M059J (cell line): ENCODE measurements at places on chromosomes 4 and X. TPM values are rescaled to one million over a fixed set of nuclear protein-coding genes. Genes with fewer than 3 reads are reported as not detected.

- no peak for DNase-seq
Observed at GRCh38 chr4:127523369-127523768, 109.4 kb upstream of the INTU start.

- peak; percentile 89 for DNase-seq
Observed at GRCh38 chr4:47287735-47288134, 175.8 kb downstream of the COMMD8 start.

DNA sequence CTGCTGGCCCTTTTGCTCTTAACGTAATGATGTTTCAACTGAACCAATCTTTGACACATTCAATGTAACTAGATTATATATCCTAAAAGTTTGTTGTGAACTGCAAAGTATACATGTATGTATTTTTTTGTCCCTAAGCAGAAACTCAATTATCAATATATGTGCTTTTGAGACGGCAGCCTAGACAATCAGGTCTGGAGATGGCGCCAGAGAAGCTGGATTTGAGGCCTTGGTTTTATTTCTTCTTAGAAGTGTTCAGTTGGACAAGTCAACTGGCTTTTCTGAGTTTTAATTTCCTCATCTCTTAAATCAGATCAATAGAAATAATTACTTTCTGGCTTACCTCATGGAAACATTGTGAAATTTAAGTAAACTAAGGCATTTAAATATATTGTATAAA lies 62.5 kb downstream of the DCAF8L1 start:
- DNase-seq = no peak

DNA sequence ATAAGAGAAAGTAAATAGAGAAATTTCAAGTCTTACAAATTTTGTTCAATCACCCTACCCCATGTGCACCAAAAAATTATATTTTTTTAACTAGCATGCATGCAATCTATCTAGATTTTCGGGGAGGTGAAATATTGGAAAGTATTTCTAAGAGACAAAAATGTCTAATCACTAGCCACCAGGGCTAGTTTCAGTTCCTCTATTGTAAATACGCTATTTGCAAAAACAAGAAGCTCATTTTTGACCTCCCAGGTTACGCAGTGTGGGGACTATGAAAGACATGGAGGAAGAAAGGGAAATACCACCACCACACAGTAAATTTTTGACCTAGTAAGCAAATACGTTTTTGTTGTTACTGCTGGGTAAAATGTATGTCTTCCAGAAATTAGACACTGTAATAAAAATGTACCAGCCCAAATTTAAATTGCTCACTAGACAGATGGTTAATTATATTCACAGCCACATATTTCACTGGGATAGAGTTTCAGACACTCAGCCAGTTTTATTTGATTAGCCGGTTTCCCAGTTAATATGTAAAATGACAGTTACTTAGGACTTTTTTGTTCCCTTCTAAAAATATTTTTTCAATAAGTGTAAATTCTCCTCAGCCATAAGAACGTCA lies 2.2 kb downstream of the NEXMIF start:
- no peak for DNase-seq

DNA sequence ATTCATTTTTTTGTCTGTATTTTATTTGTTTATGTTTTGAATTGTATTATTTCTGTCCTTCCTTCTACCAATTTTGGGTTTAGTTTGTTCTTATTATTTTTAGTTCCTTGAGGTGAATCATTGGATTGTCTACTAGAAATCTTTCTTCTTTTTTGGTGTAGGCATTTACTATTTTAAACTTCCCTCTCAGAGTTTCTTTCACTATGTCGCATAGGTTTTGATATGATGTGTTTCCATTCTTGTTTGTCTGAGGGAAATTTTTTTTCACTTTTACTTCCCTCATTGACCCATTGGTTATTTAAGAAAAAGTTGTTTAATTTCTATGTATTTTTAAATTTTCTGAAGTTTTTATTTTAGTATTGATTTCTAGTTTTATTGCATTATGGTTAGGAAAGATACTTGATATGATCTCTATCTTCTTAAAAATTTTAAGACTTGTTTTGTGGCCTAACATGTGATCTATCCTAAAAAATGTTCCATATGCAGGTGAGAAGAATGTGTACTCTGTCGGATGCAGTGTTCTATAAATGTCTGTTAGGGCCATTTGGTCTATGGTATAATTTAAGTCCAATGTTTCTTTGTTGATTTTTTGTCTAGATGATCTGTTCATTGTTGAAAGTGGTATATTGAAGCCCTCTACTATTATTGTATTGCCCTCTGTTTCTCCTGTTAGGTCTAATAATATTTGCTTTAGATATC lies 68.8 kb downstream of the IL15 start:
- DNase-seq = no peak

GRCh38 chrX:120125444-120125843 lies 9.7 kb upstream of the RHOXF1 start:
- peak; percentile 54 for DNase-seq

DNA sequence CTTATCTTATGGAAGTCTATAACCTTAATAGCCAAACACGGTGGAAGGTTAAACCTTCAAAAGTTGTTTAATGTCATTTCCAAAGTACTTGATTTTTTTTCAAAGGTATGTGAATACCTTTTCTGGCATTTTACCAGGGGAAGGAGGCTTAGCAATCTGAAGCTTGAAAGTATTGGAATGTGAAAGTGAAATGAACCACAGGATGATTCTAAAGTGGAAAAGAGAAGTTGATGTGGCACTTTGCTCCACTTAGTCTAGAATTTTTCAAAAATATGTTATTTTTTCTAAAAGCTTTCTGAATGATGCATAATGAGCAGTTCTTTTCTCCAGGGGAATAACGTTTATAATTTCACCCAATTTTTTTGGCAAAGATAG lies 19.2 kb downstream of the PI4K2B start:
- peak; percentile 39 for DNase-seq

DNA sequence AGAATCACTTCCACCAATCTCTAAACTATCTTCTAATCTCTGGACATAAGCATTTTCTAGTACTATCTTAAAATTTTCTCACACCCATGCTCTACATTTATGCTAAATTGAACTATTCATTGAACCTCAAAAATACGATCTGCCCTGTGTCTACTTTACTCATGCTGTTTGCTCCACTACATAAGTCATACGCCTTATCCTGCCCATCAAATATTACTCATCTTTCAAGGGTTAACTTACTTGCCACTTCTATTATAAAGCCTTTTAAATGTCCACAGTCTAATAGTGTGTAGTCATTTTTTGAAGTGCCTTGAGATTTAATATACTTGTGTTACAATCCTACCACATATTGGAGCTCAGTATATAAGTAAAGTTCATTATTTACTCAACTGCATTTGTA lies 727.7 kb upstream of the SLIT2 start:
- peak; percentile 23 for DNase-seq

DNA sequence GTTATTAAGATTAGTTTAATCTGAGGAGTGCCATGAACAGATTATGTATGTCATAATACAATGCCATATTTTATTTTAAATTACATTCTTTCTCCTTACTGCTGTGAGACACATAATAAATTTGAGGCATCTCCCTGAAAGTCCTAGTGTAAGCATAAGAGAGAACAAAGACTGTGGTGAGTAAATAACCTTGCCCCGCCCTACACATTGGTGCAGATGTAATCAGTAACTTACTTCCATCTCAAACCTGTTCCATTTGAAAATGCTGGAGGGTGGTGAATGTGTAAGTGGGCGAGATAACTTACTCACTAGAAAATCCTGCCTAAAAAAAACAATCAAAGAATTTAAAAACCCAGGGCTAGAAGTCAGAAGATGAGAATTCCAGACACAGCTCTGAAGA lies 338.1 kb upstream of the SLIT2 start:
- peak; percentile 3 for DNase-seq

GRCh38 chr4:54255881-54256280 lies 26.8 kb downstream of the PDGFRA start:
- DNase-seq = no peak

DNA sequence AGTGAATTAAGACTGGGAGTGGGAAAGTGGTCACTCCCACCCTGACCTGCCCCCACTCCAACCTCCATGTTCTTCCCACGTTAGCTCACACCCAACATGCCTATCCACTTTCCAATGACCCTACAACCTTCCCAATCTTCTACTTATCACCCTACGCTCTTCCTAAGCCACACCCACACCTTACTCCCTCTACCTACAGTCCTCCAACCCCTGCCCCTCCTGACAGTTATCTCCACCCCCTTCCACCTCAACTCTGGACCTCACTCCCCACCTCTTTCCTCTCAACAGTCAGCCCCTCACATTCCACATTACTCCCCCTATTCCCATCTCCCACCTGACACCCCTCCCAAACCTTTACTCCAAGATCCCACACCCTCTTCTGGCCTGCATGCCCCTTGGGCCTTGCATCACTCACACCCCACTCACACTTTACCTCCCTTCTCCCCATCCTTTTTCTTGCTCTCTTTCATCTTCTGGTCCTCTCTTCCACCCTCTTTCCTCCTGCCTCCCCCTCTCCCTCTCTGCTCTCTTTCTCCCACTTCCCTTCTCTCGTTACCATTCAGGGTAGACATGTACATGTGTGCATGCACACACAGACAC lies 6.9 kb downstream of the NALF2 start:
- DNase-seq = no peak

DNA sequence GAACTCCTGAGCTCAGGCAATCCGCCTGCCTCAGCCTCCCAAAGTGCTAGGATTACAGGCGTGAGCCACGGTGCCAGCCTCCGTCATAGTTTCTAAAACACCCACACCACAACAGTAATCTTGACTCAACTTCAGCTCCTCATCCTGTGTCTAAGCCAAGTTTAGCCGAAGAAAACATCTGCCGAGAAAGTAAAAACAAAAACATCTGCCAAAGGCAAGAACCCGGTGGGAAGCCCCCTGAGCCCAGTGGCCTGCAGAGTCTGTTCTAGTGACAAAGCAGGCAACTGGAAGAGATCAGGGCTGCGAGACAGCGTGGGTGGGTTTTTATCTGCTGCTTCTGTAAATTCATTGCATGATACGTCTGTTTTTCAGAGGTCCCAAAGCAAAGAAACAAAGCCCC lies 26.6 kb upstream of the CD99 start:
- DNase-seq = no peak

DNA sequence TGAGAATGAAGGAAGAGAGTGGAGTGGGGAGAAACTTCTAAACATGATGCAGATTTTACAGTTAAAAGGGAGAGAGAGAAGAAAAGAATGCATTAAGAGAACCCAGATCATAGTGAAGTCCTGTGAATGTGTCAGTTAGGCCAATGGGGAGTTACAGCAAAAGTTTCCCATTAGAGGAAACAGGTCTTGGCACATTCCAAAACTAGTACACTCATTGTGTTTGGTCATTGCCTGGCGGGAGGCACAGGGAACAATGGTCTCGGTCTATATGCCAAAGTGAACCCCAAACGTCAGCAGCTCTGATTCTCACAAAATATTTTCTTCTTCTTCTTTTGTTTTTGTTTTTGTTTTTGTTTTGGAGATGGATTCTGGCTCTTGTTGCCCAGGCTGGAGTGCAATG lies 284.5 kb upstream of the CTSO start:
- DNase-seq = no peak

DNA sequence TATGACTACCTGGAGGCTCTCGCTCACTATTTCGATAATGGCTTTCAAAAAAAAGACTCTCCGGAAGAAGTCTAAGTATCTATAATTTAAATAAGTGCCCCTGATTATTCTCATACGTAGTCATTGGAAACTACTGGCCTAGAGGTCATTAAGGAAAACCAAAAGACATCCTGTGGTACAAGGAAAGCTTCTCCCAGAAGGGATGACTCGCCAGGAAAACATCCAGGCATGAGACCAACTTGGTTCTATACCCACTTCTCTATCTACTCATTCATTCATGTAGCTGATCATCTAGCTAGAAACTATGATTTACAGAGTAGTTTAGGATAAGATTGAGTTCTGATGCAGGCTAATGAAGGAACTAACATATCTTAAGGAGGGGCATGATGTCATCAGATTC lies 37.7 kb downstream of the SOX3 start:
- DNase-seq = peak; percentile 40

DNA sequence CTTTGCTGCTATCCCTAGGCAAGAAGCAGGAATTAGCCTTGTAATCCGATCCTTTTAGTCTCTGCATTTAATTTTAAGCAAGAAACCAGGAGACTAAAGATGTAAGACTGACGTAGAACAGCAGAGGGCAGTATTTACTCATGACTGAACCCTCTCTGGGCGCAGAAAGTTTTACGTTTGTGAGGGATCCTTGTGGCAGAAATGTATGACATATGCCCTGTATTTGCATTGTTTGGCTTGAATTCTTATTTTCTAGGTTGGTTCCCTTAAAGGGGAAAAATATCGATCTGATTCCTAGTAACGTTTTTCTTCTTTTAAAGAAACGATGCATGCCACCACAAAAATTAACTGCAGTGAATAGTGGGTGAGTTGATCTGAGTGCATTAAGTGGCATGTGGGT lies 1.3 kb upstream of the FAT4 start:
- DNase-seq = peak; percentile 78

- no peak for DNase-seq
Observed at GRCh38 chrX:39159921-39160507, 358.8 kb downstream of the MID1IP1 start.

DNA sequence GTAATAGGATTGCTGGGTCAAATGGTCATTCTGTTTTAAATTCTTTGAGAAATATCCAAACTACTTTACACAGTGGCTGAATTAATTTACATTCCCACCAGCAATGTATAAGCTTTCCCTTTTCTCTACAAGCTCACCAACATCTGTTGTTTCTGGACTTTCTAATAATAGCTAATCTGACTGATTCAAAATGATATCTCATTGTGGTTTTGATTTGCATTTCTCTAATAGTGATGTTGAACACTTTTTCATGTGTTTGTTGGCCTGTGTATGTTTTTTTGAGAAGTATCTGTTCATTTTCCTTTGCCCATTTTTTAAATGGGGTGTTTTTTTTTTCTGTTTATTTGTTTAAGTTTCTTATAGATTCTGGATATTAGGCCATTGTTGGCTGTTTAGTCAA lies 659.0 kb upstream of the GNPDA2 start:
- no peak for DNase-seq

DNA sequence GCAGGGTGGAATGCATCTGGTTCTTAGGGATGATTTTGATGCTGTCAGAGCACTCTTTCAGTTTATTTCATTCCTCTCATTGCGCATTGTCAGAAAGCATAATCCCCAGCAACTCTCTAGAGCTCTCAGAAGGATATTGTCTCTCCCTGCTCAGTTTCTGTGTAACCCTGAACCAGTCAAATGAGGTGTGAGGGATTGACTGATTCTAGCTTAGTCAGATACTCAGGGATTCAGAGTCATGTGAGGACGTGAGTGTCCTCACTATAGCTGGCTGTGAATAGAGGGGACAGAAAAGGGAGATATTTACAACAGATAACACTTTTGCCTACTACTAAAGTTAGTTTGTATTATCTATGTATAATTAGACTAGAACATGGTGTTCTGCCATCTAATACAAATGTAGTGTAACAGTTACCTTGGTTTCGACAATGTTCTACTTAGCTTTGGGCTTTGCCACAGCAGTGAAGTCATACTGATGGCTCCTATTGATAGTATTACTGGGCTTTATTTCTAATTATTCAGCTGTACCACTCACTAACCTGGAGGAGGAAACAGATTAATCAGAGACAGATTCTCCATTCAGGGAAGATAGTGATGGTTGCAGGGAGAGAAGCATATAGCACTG lies 19.5 kb downstream of the AP1AR start:
- no peak for DNase-seq

Gene SOX3
- total RNA-seq = not detected in 2 replicates

Gene CASP3
- 29.0 and 37.9 TPM in 2 replicates for total RNA-seq

Gene PCDH11X
- 0.05 TPM in 1 of 2 replicates, not detected in the other for total RNA-seq

Gene SMPX
- total RNA-seq = 0.42 TPM in 1 of 2 replicates, not detected in the other

Gene HSFX2
- 0.79 TPM in 1 of 2 replicates, not detected in the other for total RNA-seq

Gene UGT2B11
- total RNA-seq = not detected in 2 replicates

Gene STK32B
- 4.4 and 7.6 TPM in 2 replicates for total RNA-seq

Gene F8A1
- total RNA-seq = 32.3 and 35.4 TPM in 2 replicates

Gene BEX4
- total RNA-seq = 6.3 and 7.3 TPM in 2 replicates

Gene FRAS1
- 0.02 TPM in 1 of 2 replicates, not detected in the other for total RNA-seq

Gene ARHGEF38
- total RNA-seq = 0.02 TPM in 1 of 2 replicates, not detected in the other

Gene PSAPL1
- not detected in 2 replicates for total RNA-seq
